Endothelial cell of umbilical vein (primary cell): ENCODE measurements at places on chromosomes 4 and X.

GRCh38 chrX:13840121-13840520, 23.2 kb upstream of the GPM6B start:
- no peak for DNase-seq

DNA sequence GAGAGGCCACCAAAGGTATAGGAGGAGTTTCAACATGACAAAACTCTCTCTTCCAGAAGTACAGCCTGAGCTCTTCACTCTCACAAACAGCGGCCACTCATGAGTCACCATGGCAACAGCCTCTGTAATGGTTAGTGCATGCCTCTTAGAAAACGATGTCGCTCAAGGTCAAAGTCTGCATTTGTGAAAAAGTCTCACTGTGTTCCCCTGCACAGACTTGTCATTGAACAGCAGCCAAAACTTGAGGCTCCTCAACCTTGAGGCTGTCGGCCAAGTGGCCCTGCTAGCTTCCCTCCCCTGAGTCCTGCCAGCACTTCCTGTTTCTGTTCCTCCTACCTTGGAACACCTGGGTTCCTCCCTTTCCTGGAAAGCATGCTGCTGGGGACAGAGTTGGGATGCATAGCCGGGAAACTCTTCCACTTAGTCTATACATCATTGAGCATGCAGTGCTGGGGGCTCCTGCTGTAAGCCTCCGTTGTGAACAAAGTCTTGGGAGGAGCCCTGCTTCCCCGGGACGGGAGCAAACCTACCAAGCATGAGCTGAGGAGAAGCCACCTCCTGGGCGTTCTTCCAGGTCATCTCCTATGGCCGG, 66.6 kb downstream of the ING2 start:
- no peak for DNase-seq

DNA sequence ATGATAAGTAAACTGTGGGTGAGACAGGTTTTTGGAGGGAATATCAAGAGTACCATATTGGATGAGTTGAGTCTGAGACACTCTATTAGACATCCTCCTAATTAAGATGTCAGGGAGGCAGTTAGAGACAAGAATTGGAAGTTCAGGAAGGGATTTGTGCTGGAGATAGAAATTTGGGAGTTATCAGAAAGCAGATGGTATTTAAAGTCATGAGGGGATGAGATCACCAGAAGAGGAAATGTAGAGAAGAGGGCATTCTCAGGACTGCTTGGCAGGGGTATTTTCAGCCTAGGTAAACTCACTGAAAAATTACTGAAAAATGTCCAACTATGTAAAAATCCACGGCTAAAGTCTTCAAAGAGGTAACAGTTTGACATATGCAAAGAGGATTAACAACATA, 161.6 kb upstream of the PGRMC2 start:
- no peak for DNase-seq

DNA sequence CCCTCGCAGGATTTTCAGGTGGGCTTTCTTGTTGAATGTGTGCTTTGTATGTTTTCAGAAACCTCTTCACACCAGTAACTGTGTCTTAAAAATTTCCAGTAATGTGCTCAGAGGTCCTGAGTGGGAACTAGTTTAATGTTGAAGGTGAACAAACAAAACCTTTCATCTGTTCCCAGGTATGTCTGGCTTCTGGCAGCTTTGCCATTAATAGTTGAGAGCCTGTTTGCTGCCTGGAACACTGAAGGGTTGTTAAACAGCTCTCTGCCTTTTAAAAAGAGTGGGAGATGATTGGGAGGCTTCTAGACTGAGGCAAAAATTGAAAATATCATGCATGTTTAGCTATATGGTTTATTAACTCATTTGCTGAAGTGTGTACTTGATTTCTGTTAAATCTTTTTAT, 161.2 kb upstream of the AGTR2 start:
- DNase-seq: no peak
